Gastroesophageal sphincter (tissue), 4 donors: ENCODE measurements at places on chromosomes 1 and 21.

DNA sequence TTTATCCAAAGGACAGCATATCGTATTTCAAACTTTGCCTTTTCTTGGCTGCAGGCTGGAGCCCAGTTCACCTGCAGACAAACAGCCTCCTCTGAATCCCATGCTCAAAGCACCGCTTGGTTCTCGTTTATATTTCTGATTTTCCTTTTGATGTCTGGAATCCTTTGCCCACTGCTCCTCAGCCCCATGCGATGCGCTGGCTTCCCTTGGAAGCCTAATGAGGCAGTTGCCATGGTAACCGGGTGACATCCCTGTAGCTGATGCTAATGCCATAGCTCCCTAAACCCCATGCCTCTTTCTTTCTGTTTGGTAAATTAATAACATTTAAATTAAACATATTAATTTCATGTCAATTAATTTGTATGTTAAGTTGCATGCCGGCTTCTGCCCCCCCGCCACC lies 327.1 kb downstream of the PRDM2 start:
- ATAC-seq: no peak

DNA sequence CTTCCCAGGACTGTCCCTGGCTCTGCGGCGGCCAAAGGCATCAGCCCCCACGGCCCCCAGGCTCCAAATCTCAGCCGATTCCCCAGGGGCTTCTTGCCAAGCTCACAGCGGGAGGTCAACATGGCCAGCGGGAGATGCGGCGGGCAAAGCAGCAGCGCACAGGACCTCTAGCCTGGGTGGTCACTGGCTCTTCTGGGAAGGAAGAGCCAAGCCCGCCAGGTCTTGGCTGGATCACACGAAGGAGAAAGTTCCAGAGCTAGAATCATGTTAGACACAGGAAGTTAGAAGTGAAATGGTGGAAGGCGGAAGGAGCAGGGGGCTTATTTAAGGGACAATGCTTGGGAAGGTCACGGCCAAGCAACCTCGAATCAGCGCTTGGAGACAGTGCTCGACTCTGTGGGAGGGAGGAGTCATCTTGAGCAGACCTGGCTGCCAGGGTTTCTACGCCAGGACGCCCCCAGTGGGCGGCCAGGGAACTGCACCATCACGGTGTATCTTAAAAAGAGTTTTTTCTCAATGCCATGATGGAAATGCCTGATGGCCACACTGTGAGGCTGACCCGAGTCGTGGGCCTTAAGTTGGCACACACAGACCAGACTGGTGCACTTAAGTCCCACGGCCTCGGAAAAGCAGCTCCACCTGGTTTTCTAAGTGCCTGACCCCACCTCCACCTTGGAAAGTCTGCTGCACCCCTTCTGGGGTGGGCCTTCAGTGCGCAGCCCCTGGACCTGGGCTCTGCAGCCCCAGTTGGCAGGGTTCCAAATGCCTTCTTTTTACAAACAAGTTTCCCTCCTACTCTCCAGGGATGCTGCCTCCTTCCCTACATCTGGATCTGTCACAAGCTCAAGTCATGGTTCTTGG lies 29.3 kb downstream of the SLC66A1 start:
- ATAC-seq: peak; percentile 52

GRCh38 chr1:112841825-112842224 lies 114.2 kb downstream of the SLC16A1 start:
- ATAC-seq: no peak

DNA sequence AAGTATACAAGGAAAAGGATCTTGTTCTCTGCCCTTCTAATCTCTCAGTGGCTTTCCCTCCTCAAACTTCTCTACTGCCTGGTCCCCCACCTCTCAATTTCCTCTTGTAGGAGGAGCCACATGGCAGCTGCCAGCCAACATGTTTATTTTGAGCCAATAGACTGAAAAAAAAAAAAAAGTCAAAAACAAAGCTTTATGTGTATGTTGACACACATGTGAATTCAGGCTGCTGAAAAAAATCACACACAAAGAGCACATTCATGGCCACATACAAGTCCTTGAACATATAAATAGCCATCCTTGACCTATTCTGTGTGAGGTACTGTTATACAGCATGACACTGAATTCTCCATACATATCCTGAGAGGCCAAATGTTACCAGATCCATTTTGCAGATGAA lies 3.7 kb downstream of the PTPN14 start:
- no peak for ATAC-seq

DNA sequence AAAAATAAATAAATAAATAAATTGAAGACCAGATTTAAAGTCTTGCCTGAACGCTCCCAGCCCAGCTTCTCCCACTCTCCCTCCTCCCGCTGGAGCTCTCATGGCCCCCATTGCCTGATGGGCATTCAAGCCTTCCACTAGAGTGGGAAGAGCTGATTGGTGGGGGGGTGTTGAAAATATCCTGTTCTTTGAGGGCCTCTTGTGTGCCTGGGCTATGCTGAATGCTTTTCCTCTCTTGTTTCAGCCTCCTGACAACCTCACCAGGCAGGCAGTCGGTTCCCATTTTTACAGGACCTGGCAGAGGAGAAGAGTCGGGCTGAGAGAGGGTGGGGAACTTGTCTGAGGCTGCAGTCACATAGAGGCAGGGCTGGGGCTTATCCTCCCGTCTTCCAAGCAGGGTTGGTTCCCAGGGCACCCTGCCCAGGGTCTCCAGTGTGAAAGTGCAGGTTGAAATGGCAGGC lies 59.2 kb upstream of the SSBP3 start:
- no peak for ATAC-seq

DNA sequence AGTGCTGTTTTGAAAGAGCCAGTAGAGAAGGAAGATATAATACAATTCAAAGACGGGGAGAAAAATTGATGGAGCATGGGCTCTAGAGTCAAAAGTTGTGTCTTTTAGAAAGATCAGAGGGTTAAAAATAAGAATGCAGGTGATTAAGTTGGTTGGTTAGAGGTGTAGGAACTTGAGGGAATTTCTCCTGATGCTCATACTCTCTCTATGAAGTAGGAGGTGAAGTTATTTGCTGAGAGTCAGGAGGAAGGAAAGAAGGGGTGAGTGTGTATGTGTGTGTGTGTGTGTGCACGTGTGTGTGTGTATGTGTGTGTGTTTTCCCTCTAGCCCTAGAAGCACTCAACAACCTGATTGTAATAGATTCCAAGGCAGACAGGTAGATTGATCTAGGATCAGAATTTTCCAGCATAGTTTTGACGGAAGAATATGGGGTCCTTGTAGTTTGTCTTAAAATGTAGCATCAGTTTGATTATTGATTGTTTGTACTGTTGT lies 88.3 kb upstream of the MACF1 start:
- ATAC-seq: no peak

- ATAC-seq: no peak
Measured at GRCh38 chr1:205396967-205397616, 24.8 kb downstream of the LEMD1 start.

GRCh38 chr21:37711286-37711829 lies 204.9 kb downstream of the KCNJ6 start:
- no peak for ATAC-seq

DNA sequence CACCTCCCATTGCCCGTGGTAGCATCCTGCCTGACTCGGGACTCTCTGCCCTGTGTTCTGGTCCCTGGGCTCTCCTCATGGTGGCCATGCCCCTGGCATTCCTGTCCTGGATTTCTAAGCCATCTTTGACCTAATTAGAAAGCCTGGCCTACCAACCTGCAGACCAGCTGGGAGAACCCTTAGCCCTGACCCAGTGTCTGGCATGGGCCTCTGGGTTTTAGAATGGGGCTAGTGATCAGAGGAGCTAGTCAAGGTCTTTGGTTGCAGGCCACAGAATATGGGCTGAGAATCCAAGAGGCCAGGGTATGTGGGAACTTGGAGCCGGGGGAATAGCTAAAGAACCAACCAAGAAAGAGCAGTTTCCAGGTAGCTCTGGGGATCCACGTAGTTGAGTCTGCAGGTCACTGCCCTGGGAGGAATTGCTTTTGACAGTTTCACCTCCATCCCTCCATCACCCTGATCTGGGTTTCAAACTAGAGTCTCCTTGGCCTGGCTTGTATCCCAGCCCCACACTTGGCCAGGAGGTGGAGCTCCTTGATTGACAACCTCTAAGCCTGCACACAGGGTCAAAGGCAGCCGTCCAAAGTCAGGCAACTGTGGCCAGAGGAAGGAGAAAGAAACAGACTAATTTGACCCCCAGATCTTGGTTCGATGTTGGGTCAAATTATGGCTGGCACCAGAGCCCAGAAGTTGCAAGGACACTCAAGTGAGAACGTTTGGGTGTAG lies 54.7 kb upstream of the ABCG1 start:
- ATAC-seq: peak; percentile 58

DNA sequence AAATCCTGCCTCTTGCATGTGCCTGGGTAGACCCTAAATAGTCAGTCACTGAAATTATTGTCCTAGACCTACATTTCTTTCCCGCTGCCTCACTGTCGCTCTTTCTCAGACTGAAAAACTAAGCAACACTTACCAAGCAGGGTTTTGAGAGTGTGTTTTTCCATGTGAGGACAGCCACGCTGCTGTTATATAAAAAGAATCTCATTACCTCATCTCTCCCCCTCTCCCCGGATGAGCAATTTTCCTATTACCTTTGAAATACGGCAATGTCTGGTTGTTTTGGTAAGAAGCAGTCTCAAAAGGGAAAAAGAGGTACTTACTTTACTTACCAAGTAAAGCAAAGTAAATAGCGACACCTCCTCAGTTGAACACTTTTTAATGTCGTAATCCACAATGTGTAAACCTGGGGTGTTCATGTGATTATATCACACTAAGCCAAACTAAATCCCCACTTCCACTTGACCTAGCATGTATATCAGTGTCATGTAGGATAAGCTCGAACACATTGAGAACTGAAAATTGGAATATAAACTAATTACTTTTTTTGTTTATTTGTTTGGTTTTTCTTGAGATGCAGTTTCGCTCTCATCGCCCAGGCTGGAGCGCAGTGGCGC lies 12.2 kb upstream of the VN1R5 start:
- ATAC-seq: no peak

- no peak for ATAC-seq
Measured at GRCh38 chr1:202046227-202046626, 35.8 kb downstream of the ELF3 start.

DNA sequence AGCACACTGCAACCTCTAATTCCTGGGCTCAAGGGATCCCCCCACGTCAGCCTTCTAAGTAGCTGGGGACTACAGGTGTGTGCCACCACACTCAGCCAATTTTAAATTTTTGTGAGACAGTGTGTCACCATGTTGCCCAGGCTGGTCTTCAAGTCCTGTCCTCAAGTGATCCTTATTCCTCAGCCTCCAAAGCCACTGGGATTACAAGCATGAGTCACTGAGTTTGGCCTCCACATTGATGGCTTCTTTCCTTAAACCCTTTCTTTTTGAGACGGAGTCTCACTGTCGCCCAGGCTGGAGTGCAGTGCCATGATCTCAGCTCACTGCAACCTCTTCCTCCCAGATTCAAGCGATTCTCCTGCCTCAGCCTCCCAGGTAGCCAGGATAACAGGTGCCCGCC lies 7.6 kb downstream of the KPNA6 start:
- ATAC-seq: no peak

GRCh38 chr1:63069214-63069613 lies 253.2 kb upstream of the FOXD3 start:
- ATAC-seq: no peak

DNA sequence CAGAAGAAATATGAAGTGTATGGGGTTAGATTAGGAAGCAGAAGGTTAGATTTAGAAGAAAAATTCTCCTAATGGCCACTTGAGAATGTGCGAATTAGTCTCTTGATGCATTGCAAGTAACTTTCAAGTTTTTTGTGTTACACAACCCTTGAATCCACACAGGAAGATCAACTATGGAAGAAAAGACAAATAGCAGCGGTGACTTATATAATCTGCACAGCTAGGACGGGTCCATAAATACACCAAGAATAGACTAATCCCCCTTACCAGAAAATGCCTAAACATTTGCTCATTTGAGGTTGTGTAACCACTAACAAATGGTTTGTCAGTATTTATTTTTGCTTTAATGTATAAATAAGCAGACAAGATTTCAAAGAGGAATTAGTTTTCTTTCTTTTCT lies 182.6 kb downstream of the TGFB2 start:
- ATAC-seq: no peak

DNA sequence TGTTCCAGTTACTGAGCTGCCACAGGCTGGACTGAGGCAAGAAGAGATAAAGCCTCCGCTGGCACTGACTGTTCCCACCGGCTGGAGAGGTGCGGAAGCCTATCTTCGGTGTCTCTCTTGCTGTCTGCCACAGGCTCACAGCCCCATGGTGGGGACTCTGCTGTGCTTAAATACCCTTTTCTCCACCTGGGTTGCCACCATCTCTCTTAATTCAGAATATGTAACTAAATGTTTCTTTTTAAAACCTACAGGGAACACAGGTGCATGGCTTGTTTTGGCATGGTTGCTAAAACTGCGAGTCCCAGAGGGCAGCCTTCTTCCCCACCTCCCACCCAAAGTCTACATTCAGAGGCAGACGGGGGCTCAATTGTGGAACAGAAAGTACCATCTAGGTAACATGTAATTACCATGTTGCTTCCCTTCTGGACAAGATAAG lies 8.1 kb upstream of the LBR start:
- ATAC-seq: no peak

- ATAC-seq: no peak
Measured at GRCh38 chr1:94433866-94434265, 15.7 kb downstream of the ABCD3 start.

GRCh38 chr1:237045278-237046016 lies 3.5 kb downstream of the RYR2 start:
- ATAC-seq: no peak

DNA sequence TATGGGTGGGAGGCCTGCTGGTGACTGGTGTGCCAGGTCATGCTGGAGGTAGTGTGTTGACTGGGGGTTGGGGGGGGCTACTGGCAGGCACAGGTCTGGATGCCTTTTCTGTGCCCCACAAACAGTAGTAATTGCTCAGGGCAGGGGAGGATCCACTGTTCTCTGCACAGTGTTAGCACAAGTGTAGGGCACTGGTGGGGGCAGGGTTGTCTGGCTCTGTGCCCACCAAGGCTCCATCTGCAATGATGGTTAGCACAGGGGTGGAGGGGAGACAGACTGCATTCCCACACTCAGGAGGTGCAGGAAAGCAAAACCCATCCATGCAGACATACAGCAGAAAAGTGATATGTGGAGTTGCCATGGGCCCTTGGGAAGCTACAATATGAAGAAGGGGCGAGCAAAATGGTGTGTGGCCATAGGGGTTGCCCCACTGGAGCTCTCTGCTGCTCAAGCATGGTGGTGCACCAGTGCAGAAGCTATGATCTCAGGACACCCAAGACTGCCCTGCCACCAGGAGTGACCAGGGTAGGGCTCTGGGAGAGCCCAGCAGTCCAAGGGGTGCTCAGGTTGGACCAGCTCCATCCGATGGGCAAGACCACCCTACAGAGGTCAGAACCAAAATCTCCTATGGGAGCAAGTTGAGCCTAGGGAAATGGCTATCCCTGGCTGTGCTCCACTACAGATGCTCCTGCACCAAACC lies 122.2 kb upstream of the KCTD3 start:
- no peak for ATAC-seq

GRCh38 chr1:165279882-165280281 lies 76.6 kb downstream of the LMX1A start:
- ATAC-seq: no peak

GRCh38 chr1:90882221-90882620 lies 139.6 kb downstream of the ZNF644 start:
- no peak for ATAC-seq

GRCh38 chr1:89687254-89687653 lies 54.3 kb downstream of the LRRC8C start:
- no peak for ATAC-seq

- no peak for ATAC-seq
Measured at GRCh38 chr1:94332952-94333351, 85.2 kb upstream of the ABCD3 start.

GRCh38 chr1:173417563-173417962 lies 59.6 kb upstream of the PRDX6 start:
- ATAC-seq: no peak

GRCh38 chr1:233406339-233406960 lies 78.9 kb downstream of the MAP3K21 start:
- ATAC-seq: no peak
